ENCODE measurements at places on chromosomes 6 and 20. TPM values are rescaled to one million over a fixed set of nuclear protein-coding genes. Genes with fewer than 3 reads are reported as not detected.

BNIP5 gene
- not detected for total RNA-seq

ULBP1 gene
- 0.17 TPM for total RNA-seq

PGC gene
- total RNA-seq, result not detected

PHACTR1 gene
- 1.6 TPM for total RNA-seq

LCA5 gene
- 6.1 TPM for total RNA-seq

COL12A1 gene
- 724 TPM for total RNA-seq

C6orf58 gene
- total RNA-seq, result not detected

ENPP4 gene
- 17.1 TPM for total RNA-seq

GTSF1L gene
- not detected for total RNA-seq

DPPA5 gene
- not detected for total RNA-seq

PTPRK gene
- total RNA-seq, result 59.6 TPM

All from smooth muscle cell of the pulmonary artery (primary cell).